ENCODE measurements at places on chromosomes 13 and 19.
A peak's percentile ranks its signal among the peaks of the same experiment; 100 is the strongest.

- DNase-seq = no peak
Observed at GRCh38 chr13:30898678-30899241, 7.3 kb upstream of the MEDAG start.

DNA sequence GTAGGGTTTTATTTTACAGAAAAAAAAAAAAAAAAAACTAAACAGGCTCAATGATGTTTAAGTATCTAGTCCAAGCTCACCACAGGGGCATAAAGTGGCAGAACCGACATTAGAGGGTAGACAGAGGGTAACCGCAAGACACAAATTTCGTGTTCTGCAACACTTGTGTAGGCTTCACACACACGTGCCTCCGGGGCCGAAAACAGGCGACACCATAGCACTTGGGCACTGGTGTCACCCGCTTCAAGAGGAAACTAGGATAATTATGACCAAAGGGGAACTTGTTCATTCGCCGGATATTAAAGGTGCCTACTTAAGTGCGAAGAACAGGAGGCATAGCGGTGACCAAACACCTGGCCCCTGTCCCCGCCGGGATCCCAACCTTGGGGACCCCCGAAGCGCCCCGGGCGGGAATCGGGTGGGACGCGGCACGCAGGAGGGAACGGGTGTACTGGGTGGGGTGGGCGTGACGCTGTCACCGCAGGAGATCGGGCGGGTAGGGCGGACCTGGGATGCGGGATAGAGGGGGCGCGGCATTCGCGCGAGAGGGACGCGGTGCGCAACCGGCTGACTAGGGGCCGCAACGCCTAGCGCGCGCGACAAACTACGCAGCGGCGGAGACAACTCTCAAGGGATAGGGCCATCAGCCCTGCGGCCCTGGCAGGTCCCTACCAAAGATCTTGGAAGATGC lies 558 bp downstream of the MZT1 start:
- DNase-seq = no peak

- no peak for DNase-seq
Observed at GRCh38 chr13:111964411-111965035, 102.4 kb upstream of the SOX1 start.

DNA sequence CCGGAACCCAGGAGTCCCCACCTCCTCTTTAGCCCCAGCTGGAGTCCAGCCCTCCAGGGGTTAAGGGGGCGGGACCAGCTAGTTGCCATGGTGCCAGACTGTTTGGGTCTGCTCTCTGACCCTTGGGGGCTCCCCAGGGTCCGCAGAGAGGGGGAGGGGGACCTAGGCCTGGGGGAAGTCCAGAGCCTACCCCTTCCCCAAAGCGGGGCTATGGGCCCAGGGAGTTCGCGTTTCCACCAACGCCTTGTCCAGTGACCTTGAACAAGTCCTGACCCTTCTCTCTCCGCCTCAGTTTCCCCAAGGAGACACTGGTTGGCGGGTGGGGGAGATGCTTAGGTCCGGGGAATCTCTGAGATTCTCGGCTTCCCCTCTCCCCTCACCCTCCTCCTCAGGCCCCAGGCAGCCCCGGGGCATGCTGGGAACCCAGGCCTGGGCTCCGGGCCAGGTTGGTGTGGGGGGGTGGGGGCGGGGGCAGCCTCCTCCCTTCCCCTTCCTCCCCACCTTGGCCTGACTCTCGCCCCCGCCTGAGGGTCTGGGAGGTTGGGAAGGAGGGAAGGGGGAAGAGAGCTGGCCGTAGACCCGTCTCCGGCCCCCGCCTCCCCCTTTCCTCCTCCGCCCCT lies 2.6 kb upstream of the SPACA6 start:
- peak; percentile 81 for DNase-seq

DNA sequence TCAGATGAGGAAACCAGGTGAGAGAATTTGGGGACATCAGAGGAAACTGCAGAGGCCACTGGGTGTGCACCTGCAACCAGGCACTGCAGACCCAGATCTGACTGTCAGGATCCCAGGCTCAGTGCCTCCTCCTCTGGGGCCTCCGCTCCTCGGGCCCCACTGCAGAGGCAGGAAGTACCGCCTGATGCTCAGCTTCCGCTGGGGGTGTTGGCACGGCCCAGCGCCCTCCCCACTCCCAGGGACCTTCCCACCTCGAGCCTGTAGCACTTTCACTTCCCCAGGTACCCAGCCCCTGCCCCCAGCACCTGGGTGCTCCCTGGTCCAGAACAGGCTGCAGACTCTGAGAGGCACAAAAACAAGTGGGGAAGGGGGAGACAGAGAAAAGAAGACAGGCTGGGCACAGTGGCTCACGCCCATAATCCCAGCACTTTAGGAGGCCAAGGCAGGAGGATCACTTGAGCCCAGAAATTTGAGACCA lies 1.4 kb upstream of the CD37 start:
- no peak for DNase-seq

GRCh38 chr19:2239771-2240770 lies 3.4 kb downstream of the SF3A2 start:
- DNase-seq = no peak

- no peak for DNase-seq
Observed at GRCh38 chr13:51976423-51976822, 34.8 kb downstream of the ATP7B start.

- DNase-seq = no peak
Observed at GRCh38 chr13:52405767-52406494, at the start of gene THSD1. TSS of gene THSD1 (minus strand) at chr13:52406172. CDS start at chr13:52402600, 3,572 bp downstream.

- no peak for DNase-seq
Observed at GRCh38 chr13:31747966-31748365, 8.6 kb downstream of the RXFP2 start.

- DNase-seq = no peak
Observed at GRCh38 chr13:39682788-39683187, 27.3 kb downstream of the COG6 start.

- DNase-seq = no peak
Observed at GRCh38 chr13:113869263-113869662, 5.4 kb upstream of the GAS6 start.

GRCh38 chr13:114225610-114226009 lies 9.1 kb upstream of the CDC16 start:
- no peak for DNase-seq

GRCh38 chr13:77985866-77986636 lies 67.4 kb upstream of the EDNRB start:
- no peak for DNase-seq

DNA sequence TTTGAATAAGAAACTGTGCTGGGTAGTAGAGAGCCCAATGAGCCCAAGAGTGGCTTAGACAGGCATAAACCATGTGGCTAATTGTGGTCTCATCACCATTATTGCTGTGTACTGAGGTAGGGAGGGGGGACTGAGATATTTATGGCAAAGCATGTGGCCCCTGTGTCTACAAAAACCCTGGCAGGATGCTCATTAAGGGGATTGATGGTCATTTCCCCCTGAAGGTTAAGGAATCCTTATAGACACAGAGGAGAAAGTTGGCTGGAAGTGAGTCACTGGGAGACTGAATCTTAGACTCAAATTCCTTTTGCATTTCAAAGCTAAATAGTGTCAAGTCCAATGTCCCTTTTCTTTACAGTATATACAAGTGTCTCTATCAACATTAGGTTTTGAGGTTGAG lies 9.8 kb upstream of the DACT3 start:
- no peak for DNase-seq

DNA sequence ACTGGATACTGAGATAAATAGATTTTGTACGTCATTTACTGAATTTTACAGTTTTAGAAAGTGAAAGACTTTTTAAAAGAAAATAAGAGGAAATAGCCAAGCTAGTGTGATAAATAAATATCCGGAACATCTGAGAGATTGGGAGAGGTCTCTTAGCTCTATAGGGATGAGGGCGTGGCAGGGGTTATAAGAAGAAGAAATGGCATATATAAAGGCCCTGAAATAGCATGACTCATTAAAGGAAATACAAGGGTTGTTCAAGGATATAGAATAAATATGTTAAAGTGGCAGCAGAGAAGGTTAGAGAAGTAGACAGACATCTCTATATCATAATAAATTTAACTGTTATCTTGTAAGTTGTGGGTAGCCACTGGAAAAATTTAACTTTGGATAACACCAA lies 144.4 kb downstream of the MAB21L1 start:
- DNase-seq = no peak

GRCh38 chr13:48236528-48237353 lies 3.7 kb downstream of the ITM2B start:
- no peak for DNase-seq

- no peak for DNase-seq
Observed at GRCh38 chr19:45913874-45914830, at the start of gene NANOS2. TSS of gene NANOS2 (minus strand) at chr19:45914778. CDS start at chr19:45914693, 85 bp downstream.

DNA sequence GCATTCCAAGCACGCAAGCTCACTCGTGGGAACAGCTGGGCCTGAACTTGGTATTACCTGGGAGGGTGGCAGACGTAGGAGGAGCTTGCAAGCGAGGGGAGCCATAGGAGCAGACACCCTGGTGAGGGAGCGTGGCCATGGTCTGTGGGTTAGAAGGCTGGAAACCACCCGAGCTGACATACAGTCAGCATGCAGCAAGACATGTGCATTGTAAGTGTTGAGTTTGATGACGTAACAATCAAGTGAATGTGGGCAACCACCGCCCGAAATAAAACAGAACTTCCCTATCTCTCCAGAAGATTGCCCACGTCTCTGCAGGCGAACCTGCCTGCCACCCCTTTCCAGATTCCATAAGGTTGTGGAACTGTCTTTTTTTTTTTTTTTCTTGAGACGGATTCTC lies 26.8 kb downstream of the UBXN6 start:
- DNase-seq = no peak

DNA sequence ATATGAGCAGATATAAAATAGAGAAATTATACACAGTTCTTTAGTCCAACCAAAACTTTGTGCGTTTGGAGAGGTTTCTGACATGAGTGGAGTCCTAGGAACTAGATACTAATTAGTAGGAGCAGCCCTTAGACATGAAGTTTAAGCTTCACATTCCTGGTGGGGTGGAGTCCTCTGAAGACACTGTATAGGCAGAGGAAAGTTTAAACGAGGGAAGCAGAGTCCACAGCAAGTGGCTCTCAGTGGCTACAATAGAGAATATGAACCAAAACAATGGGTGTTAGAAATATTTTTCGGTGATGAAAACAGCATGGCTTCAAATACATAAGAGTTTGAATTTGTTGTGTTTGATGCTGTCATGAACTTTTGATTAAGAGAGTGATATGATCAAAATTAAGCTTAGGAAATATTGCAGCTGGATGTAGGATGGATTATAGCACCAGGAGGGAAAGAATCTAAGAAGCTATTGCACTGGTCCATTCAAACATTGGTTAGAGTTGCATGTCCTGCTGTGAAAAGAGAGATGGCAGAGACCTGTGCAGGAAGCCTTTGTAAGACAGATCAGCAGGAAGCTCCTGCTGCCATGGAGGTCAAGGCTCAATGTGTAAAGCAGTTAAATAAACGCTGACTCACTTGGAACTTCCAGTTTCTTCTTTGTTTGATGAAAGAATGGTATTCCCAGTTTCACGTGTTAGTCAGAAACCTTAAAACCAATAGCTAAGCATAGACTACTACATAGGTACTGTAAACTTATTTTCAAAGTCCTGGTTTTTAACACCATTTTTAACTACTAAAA lies 175.2 kb downstream of the TDRD3 start:
- no peak for DNase-seq

GRCh38 chr19:48090281-48090802 lies 20.3 kb downstream of the PLA2G4C start:
- no peak for DNase-seq

- DNase-seq = no peak
Observed at GRCh38 chr13:35804901-35805300, 326.3 kb downstream of the DCLK1 start.

GRCh38 chr13:20387441-20387971 lies 138.2 kb downstream of the CRYL1 start:
- no peak for DNase-seq

DNA sequence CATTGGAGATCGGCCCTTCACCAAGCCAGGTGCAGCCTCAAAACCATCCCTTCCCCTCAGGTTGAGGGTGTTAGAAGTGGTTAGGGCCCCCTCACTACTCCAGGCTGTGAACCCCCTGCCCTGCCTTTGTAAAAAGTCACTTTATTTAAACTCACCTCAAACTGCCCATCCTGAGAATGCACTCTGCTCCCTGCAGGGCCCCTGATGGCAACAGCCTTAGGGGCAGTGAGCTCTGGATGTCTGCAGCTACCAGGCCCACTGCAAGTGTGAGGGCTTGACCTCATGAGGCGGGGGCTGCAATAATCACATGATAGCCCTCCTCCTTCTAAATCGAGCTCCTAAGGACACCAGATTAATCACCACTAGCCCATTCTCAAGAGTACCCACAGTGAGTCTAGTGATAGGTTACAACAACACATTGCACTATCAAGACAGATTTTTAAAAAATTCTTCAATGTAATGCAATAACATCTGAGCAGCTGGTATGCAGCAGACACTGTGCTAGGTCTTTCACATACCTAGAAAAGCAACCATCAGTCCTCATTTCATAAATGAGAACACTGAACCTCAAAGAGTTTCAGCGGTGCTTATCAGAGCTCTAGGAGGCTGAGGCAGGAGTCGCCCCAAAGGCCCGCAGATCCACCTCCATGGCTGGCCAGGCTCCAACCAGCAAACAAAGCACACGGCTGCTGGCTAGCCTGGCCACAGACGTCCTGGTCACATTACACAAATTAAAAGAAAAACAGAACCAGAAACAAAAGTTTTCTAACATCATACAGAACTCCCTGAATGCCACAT lies 26.0 kb downstream of the SLC7A1 start:
- DNase-seq = no peak

- DNase-seq = no peak
Observed at GRCh38 chr13:32428581-32429432, 877 bp upstream of the N4BP2L1 start.

DNA sequence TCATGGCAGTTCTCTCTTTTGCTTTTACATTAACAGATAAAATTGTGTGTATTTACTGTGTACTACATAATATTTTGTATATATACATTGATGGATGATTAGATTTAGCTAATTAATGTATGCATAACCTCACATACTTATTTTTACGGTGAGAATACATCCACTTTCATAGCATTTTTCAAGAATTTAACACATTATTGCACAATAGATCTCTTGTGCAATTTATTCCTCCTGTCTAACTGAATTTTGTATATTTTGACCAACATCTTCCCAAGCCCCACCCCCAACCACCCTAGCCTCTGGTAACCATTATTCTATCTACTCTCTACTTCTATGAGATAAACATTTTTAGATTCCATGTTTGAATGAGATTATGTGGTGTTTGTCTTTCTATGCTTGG lies 194.7 kb downstream of the RBM26 start:
- DNase-seq = no peak

DNA sequence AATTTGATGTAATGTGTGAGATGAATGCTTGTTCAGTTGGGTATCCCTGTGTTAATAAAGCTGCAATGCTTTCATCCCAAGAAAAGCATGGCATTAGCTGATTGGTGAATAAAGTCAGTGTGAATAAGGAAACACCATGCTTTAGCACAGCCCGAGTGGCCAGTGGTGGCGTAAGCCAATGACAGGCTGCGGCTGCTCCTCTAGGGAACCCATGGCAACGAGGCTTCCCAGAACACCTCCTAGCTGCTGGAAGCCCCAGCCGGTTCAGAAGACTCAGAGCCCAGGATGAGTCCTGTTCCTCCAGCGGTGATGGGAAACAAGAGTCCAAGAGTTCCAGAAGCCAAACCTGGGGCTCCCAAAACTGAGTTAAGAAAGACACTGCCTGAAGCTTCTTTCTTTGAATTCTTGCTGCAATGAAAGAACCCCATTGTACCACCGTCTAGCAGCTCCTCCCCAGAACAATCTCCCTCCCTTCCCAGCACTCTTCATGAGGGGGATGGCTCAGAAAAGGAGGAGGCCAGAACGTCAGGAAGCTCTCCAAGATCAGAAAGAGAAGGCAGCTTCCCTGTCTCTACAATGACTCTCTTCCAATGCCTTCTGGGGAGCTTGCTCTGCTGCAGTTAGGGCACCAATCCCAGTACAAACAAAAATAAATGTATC lies 58.2 kb downstream of the TSHZ3 start:
- no peak for DNase-seq

All from left renal pelvis (tissue), 4 donors.